Stimulated activated CD4-positive, alpha-beta T cell treated with anti-CD3 and anti-CD28 coated beads, Interleukin-1b, Interleukin-23, amount 100 ng/mL, for 48 hours (primary cell): ENCODE measurements at places on chromosomes 6 and 20.

- no peak for DNase-seq
These were observed 32.2 kb downstream of the ATP9A start for GRCh38 chr20:51735728-51736600.

DNA sequence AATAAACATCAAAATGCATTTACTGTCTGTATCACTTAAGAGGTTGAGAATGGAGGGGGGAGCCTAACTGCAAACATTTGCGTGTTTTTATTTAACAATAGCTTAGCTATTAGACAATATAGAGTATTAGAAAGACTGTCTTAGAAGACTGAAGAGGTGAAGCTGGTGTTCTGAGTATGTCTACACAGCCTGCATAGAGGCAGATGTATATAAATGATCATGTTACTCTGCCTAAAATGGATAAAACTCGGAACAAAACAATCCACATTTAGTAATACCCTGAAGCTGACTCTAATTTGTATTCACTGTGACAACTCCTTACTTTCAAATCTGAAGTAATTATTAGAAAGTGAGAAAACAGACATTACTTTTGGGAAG is 181.9 kb downstream of the GMPR start:
- no peak for DNase-seq

- DNase-seq, result peak; percentile 33
These were observed 39.2 kb upstream of the TPD52L1 start for GRCh38 chr6:125114248-125114858.

DNA sequence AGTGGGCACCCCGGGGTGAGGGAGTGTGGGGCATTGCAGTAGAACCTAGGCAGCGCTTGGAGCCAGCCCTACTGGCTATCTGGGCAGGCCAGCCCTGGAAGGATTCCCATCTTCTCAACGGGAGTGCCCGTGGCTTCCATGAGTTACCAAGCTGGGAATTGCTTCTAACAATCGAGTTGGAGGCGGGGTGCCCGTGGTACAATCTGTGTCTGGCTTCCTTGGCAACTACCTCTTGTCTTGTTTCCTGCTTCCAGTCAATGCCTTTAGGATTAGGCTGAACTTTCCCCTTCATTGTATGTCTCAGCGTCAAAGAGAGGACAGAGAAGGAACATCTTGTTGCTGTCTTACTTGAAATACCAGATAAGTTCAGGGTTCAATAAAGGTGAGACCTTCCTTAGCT is 33.3 kb downstream of the PPP1R14C start:
- DNase-seq, result no peak

GRCh38 chr6:9690388-9690787 is 724.5 kb downstream of the TFAP2A start:
- no peak for DNase-seq

DNA sequence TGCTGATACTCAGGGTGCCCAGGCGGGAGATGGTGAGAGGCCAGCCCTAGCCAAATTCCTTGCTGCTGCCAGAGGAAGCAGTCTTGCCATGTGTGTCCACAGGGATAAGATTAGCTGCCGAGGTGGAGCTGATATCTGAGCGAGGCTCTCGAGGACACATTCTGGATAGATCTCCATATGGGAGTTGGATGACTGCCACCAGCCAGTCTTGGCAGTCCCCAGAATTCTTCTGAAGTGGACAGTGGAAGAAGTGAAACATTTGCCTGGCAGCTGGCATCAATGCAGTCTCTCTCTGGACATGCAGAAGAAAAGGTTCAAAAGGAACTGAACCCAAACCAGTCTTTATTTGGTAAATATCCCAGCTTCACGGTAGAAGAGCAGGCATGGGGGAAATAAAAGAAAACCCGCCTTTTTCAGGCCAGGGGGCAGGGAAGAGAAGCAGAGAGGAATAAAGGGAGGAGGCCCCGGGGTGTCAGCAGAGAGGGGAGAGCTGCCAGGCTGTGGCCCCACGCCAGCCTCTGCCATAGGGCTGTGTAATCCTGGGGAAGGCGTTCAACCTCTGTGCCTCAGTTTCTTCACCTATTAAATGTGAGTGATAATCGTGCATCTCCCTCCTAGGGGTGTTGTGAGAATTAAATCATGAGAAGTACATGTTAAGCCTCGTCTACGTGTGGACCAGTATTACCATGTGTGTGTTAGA is 3.7 kb upstream of the FUCA2 start:
- DNase-seq, result no peak

- no peak for DNase-seq
These were observed 74.6 kb upstream of the LAMP5 start for GRCh38 chr20:9439806-9440205.

GRCh38 chr20:24027229-24027628 is 38.6 kb upstream of the GGTLC1 start:
- peak; percentile 82 for DNase-seq

GRCh38 chr6:139779988-139780774 is 405.7 kb upstream of the CITED2 start:
- DNase-seq, result no peak

DNA sequence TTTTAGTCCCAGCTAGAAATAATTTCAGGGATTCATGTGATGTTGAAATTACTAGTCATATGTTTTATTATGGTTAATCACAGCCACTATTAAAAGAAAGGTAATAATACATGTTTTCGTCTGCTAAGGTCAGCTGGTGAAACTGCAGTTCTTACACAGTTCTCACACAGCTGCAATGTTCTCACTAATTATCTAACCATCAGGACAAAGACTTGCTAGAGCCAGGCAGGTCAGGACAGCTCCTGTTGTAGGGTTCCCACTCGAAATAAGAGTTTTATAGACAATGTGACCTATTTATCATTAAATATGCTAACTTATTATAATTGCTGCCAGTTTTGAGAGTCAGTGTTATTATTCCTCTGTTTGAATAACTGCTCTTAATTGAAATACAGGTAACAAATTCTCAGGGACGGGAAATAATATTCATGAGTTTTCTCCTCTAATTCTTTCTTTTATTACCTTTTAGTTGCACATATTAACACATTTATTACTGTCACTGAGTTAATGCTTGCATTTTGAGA is 97.9 kb downstream of the GJA1 start:
- DNase-seq, result no peak

DNA sequence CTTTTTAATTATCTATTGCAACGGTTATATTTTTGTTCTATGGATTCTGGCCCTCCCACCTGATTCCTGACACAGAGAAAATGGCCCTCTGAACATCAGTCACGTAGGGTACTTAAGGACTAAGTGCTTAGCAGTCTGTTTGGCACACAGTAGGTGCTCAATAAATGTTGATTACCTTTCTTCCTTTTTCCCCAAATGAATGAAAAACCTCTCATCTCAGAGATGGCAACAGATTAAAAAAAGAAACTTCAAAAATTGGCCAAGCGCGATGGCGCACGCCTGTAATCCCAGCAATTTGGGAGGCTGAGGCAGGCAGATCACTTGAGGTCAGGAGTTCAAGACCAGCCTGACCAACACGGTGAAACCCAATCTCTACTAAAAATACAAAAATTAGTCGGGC is 31.5 kb downstream of the ATXN1 start:
- DNase-seq, result no peak

GRCh38 chr6:136719280-136720044 is 72.8 kb downstream of the MAP3K5 start:
- DNase-seq, result no peak

DNA sequence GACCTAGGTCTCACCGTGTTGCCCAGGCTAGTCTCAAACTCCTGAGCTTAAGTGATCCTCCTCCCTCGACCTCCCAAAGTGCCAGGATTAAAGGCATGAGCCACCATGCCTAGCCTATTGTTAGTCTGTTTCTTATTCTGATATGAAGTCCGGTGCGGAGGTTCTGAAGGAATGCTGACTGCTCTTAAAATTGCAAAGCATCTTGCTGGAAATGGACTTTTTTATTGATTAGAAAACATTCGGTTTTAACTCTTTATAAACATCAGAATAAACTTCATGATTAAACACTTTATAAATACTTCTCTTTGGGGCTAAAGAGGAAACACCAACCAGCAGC is 3.2 kb downstream of the TNFAIP3 start:
- DNase-seq, result no peak

- DNase-seq, result no peak
These were observed 133.0 kb downstream of the PAK5 start for GRCh38 chr20:9705722-9706476.

- no peak for DNase-seq
These were observed 135.3 kb upstream of the CENPW start for GRCh38 chr6:126204598-126204997.

DNA sequence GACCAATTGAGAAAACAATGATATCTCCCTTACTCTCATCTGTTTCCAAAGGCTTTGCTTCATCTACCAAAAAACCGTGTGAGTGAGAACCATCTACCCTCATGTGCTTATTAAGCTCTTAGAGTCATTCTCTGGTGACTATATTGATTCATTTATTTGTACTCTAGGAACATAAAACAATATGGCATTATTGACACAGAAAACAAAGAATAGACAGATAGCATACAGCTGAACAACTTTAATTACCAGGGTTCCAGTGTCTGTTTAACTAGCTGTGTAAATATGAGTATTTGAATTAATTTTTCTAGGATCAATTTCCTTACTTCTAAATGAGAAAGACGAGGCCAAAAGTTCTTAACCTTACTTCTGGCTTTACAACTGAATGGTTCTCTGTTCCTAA is 31.3 kb upstream of the HEY2 start:
- DNase-seq, result no peak

DNA sequence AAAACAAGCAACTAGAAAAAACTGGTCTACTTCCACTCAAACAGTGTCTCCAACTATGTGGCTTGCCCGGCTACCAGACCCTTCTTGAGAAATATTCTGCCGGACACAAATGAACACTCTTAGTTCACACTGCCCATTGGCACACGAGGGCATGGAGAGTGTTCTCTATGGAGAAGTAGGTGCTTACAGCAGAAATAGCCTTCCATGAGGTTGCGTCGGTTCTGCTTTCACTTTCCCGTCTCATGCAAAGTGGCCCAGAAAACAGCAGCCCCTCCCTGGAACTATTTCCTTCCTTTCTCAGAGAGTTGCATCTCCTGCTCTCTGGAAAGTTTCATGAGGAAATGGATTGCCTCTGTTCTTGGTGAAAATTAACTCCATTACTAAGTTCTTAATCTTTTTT is 9.5 kb upstream of the HLA-DOA start:
- DNase-seq, result peak; percentile 16

DNA sequence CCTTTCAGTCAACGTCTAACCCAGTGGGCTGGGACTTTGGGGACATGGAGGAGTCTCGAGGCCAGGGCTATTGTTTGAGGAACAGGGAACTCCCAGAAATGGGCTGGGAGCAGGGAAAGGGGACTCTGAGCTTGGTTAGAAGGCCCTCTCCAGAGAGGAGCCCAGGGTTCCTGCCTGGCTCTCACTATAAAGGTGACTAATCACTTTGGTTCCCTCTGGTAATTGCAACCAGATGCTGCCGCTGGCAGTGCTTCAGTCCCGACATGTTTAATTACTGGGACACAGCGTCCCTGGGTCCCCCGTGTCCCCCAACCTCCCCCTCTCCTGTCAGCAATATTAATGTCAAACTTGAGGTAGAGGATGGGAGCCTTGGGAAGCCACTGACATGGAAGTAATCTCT is 5.0 kb upstream of the GDF5 start:
- DNase-seq, result no peak

DNA sequence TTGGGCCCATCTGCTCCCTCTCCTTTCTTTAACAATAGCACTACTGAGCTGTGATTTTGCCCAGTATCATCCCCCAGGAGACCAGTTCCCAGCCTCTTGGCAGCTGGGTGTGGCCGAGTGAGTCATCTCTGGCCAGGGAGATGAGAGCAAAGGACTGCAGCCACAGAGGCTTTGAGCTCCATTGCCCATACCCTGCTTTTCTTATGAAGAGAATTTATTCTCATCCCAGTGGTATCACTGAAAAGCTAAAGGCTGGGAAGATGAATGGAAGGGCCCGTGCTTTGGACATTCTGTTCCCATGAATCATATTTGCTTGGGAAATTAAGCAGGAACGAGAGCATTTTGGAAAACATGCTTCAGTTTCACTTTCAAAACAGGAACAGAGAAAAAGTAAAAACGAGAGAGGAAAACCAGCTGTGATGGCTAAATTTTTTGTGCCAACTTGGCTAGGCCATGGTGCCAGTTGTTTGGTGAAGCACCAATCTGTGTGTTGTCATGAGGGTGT is 14.9 kb downstream of the CST3 start:
- no peak for DNase-seq

DNA sequence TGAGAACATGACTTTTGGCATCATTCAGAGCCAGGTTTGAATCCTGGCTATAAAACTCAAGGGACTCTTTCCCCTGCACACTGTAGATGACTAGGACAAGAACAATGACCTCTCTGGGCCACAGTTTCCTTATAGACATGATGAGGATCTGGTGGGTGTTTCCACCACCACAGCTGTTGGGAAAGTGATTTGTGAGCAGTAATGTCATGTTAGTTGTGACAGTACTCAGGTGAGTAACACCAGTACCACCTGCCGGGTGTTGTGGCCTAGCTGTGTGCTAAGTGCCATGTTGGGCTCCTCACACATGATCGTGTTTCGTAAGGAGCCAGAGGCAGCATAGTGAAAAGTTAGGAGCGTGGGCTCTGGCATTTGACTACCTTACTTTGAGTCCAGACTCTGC is 24.1 kb downstream of the HM13 start:
- no peak for DNase-seq

- DNase-seq, result peak; percentile 73
These were observed 99.3 kb downstream of the LRRC1 start for GRCh38 chr6:53894091-53894490.

GRCh38 chr20:2900845-2901592 is 27.7 kb downstream of the PTPRA start:
- no peak for DNase-seq

DNA sequence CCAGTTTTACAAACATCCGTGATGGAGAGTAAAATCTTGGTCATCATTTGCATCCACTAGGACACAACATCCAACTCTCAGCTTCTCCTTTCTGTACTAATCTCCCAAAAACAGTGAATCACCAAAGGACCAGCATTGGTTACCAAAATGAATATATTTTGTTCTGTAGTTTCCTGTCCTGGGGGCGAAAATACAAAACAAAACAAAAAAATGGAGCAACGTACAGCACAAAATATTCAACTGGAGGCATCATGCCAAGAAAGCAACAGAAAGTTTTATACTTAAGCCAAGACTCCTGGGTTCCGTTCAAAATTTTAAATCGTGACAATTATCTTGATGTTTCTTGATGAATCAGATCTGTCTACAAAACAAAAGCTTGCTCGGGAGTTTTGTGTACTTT is 126.6 kb upstream of the CCDC28A start:
- no peak for DNase-seq

DNA sequence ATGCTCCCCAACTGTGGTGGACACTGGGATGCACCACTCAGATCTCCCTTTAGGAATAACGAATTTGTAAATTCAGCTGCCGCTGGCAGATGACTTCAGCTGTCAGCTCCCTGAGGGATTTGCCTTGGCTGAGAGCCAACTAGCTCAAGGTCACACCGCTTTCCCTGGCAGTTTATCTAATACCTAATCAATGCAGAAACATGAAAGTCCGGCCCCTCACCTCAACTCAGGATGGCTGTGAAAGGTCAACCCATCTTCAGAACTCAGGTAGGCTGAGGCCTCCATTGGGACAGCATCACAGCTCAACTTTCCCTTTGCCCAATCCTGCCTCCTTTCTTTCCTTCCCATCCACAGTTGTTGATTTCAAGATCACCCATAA is 22.8 kb upstream of the SCGN start:
- no peak for DNase-seq

- no peak for DNase-seq
These were observed 47.9 kb upstream of the DDR1 start for GRCh38 chr6:30836431-30836866.

GRCh38 chr6:135811170-135811569 is 40.3 kb upstream of the PDE7B start:
- DNase-seq, result no peak

- DNase-seq, result no peak
These were observed 30.5 kb downstream of the CDKAL1 start for GRCh38 chr6:20564777-20565176.

GRCh38 chr6:101195588-101195987 is 197.9 kb upstream of the GRIK2 start:
- no peak for DNase-seq
